ENCODE measurements at places on chromosomes 1 and 21.

GRCh38 chr1:241270016-241270415 is 87.0 kb downstream of the RGS7 start:
- no peak for DNase-seq

GRCh38 chr1:31460027-31460426 is 47.0 kb downstream of the SERINC2 start:
- no peak for DNase-seq

- no peak for DNase-seq
Observed at GRCh38 chr1:72051538-72051937, 230.8 kb downstream of the NEGR1 start.

GRCh38 chr1:227234998-227235405 is 83.3 kb downstream of the CDC42BPA start:
- no peak for DNase-seq

DNA sequence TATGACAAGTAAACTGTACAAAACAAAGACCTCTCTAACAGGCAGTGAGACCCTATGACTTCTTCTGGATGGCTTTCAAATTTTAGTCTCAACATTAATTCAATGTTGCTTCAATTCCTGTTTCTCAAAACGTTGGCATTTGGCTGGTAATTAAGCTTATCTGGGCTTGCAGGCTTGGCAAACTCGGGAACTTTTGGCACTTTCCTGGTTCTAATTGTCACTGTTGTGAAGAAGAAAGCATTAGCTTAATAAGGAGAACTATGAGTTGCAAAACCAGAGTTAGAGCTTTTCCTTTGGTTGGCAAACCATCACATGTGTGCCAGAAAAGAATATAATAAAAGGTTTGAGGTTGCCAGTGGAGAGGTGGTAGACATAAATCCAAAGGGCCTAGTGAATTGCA is 698.3 kb downstream of the LRRIQ3 start:
- DNase-seq, result no peak

GRCh38 chr1:92786111-92786901 is 1.4 kb upstream of the EVI5 start:
- no peak for DNase-seq

- DNase-seq, result no peak
Observed at GRCh38 chr1:115398745-115399144, 60.7 kb upstream of the NGF start.

- DNase-seq, result peak; percentile 82
Observed at GRCh38 chr1:154186177-154186576, 5.7 kb downstream of the TPM3 start.

- no peak for DNase-seq
Observed at GRCh38 chr1:202112859-202113689, 9.6 kb upstream of the GPR37L1 start.

GRCh38 chr1:103516693-103517092 is 8.8 kb upstream of the RNPC3 start:
- no peak for DNase-seq

GRCh38 chr1:83596331-83596730 is 402.6 kb downstream of the TTLL7 start:
- DNase-seq, result no peak

- no peak for DNase-seq
Observed at GRCh38 chr1:14522077-14522925, 76.2 kb upstream of the KAZN start.

DNA sequence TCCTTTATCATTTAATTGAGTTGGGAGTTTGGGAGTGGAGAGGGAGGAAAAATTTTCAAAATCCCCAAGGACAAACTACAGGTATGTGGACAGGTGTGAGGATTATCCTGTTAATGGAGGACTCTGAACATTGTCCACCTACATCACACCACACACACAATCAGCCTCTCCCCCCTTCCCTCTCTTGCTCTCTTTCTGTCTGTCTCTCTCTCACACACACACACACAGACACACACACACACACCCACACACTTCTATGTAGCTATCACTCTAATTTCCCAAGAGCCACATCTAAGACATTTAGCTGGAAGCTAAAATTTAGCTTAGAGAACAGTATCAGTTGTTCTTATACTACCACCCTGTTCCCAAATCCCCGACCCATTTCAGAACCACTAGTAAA is 1.5 kb downstream of the S100A8 start:
- DNase-seq, result no peak

GRCh38 chr1:160115545-160116282 is at the start of gene ATP1A2:
TSS of gene ATP1A2 (plus strand) at chr1:160115759. CDS start at chr1:160115862, 103 bp downstream.
- no peak for DNase-seq

DNA sequence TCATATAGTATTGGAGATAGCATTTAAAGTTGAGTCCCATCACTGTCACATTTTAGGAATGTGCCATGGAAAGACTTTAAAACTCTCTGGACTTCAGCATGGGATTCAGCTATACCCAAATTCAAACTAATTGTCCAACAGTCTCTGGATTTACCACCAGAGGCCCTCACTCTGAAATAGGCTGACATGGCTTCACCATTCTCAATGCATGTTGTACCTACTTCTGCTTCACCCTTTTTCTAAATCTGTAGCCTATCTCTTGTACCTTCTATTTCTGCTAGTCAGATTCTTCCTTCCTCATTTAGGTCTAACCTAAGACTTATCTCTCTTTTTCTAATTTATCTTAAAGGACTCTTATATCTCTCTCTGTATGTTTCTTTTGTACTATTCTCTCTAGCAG is 512.7 kb upstream of the ZRANB2 start:
- no peak for DNase-seq

- no peak for DNase-seq
Observed at GRCh38 chr1:161119092-161119903, 1.4 kb downstream of the NIT1 start.

DNA sequence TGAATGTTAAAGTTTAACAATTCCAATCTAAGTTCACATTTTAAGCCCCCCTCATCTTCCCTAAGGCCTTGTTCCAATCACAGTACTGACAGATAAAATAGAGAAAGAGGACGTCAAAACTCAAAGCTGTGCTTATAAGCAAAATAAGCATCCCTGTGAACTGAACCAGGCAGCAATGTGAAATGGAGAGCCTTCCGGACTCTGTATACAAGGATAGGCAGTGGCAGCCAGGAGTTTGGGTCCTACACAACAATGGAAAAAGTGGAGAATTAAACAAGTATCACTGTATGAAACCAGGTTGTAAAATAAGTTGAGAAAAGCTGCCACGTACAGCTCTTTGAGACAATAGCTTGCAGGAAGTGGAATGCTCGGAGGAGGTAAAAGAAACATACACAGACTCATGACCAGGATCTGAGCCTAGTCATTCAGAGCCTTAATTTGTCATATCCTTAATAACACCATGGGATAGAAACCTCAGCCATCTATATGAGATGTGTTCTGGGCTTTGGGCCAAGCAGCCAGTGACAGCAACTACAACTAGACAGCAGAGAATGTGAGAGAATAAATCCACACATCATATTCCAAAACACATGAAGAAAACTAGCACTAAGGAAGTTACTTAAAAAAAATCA is 55.2 kb upstream of the PALMD start:
- no peak for DNase-seq

- DNase-seq, result no peak
Observed at GRCh38 chr1:154839691-154840090, 30.4 kb downstream of the KCNN3 start.

All from stimulated activated effector memory CD8-positive, alpha-beta T cell treated with anti-CD3 and anti-CD28 coated beads, Interleukin-12 subunit alpha, Interleukin-12 subunit beta, amount 100 ng/mL, for 72 hours (primary cell).